ENCODE measurements at places on chromosomes 5 and 9.

- no peak for DNase-seq
Observed at GRCh38 chr5:180120237-180121101, 48.9 kb upstream of the RNF130 start.

DNA sequence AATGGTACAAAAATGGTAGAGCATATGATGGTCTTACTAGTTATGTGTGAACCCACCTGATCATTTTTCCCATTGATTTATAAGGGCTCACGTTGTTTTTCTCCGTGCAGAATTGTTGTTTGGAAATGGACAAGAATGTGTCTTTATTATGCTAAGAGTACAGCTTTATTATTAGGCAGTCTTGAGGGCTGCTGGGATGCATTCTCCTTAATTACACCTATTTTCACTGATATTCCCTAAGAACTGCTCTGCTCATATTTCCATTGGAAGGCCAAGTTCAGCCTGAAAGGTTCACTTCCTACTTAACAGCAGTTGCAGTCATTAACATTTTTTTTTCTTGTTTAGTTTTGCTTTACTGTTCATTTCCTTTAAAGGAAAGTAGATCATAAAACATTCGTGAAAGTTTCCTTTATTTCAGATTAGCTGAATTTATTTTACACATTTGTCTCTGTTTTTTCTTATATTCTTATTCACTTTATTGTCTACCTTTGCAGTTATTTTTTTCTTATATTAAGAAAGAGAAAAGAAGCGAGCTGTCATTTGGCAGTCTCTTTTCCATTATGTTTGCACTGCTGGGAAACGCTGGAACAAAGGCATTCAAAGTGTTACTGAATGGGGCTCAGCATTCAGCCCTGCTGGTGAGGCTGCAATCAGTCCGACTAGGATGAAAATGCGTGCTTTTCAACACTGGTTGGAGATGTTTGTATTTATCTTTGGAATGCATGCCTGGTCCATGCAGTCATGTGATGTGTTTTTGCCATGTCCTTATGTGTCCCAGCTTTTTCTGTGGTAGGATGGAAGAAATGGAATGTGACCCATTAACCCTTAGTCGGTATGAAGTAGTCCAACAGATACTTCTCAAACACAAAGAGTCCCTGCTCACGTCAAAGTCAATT, 602.7 kb upstream of the ZNF608 start:
- no peak for DNase-seq

GRCh38 chr9:27487128-27487640, 36.9 kb upstream of the IFNK start:
- no peak for DNase-seq

DNA sequence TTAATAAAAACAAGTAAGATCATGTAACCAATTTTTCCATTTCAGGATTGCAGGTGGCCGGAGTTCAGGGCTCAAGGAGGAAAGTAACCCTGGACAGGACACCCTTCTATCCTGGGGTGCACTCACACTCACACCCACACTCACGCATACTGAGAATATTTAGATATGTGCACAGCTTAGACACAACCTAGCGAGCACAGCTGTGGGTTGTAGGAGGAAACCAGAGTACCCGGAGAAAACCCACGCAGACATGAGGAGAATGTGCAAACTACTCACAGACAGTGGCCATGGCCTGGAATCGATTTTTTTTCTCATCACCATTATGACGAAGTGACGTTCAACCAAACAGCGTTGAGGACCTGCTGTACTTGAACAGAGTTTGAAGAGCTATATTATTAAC, 4.5 kb upstream of the EFNA5 start:
- no peak for DNase-seq

DNA sequence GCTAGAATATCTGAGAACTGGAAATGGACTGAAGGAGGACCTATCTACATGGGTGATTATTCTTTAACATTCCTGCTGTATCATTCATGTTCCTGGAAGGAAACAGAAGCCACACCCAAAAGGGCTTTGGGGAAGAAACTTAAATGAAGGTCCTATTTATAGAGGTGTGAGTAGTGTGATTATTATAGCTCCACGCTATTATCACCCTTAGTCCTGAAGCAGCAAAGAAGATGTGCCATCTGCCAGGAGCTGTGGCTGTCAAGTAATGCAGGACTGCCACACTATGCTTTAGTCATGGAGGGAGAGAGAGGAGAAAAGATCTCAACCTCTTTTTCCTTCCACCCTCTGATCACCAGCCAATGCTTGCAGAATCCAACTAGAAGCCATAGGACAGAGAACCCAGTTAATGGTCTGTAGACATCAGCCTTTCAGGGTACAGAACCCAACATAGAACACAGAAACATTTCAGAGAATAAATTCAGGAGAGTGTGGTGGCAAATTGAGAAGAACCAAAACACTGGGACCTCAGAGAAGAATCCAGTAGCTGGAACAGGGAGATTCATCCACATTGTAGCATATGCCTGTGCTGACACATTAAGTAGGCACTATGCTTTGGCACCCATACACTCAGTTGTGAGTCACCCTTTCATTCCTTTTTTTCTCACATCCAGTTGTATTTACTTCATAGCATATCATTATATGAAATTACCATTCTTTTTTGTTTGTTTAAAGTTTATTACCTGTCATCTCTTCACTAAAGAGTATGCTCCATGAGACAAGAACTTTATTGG, 21.0 kb upstream of the RNF180 start:
- no peak for DNase-seq

- no peak for DNase-seq
Observed at GRCh38 chr5:174335682-174336364, 290.3 kb downstream of the NSG2 start.

- DNase-seq = no peak
Observed at GRCh38 chr9:110777876-110778215, 109.3 kb downstream of the MUSK start.

DNA sequence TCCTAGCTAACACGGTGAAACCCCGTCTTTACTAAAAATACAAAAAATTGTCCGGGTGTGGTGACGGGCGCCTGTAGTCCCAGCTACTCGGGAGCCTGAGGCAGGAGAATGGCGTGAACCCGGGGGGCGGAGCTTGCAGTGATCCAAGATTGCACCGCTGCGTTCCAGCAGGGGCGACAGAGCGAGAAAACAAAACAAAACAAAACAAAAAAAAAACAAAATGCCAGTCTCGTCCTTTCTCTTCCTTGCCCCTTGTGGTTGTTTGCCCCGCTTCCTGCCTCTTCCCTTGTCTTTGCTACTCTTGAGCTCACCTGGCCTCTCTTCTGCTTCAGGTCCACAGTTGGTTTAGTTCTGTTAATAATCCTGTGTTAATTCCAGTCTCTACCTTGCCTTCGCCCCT, 22.5 kb downstream of the PRDM6 start:
- DNase-seq = no peak

- DNase-seq = no peak
Observed at GRCh38 chr5:96008987-96009647, 47.5 kb upstream of the ELL2 start.

GRCh38 chr5:83721953-83722901, 1.6 kb upstream of the HAPLN1 start:
- DNase-seq = no peak

DNA sequence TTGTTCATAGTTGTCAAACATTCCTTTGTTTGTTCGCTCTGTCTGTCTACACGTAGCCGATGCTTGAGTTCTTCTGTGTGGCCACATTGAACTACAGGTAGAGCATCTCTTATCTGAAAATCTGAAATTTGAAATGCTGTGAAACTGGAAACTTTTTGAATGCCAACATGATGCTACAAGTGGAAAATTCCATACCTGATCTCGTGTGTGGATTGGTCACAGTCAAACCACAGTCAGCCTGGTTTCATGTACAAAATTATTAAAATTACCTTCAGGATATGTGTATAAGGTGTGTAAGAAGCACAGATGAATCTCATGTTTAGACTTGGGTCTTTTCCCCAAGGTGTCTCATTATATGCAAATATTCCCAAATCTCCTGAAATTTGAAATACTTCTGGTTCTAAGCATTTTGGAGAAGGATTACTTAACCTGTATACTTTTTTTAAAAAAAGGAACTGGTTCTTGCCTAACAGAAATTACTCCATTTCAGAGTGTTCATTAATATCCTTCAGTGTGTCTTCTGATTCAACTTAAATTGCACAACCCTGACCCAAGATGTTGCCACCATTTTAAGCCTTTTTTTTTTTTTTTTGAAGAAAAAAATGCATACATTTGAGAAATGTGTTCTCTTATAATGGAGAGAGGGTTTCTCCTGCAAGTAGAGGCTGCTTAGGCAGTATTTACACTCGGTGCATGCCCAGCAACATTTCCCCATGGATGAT, 254.3 kb downstream of the MAST4 start:
- DNase-seq = no peak

DNA sequence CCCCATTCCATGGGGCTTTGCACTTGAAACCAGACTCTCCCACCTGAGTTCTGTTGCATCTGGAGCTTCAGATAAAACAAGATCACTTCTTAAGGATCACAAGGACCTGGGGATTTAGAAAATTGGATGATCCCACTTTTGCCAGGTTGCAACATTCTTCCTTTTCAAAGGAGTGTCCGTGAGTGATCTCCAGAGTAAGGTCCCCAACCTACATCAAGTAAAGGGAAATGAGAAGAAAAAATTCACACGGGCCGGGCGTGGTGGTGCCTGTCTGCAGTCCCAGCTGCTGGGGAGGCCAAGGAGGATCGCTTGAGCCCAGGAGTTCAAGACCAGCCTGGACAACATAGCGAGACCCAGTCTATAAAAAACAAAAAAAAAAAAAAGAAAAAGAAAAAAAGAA, 41.2 kb upstream of the COL5A1 start:
- DNase-seq = no peak

GRCh38 chr9:127950513-127951289, 13.0 kb upstream of the DPM2 start:
- DNase-seq = no peak

DNA sequence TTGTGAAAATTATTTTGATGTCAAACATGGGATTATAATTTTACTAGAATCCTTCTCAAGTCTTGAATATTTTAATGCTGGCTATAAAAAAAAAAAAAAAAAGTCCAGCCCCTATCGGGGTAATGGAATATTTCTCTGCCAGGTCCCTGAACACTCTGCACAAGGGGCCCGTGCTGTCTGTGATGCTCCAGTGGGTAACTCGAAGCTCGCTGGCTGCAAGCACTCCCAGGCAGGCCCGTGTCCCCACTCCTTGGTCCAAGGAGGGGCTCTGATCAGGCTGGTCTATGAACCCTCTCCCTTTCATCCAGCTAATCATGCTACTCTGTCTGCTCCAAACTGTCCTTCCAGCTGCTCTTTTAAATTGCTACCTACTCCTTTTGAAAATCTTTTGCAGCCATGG, 180.8 kb downstream of the GAPVD1 start:
- no peak for DNase-seq

DNA sequence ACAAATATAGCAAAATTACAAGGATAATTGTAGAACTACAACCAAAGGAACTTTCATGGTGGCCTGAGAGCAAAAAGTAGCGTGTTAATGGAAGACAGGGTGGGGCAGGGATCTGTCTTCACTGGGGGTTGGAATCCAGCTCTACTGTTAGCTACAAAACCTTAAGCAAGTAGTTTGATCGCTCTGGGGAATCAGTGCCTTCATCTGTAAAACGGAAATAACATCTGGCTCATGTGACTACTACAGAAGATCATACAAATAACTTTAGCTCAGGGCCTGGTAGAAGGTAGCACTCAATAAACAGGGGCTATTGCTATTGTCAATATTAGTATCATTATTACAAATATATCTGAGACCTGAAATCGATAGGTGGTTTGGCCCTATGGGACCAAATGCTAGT, 40.4 kb downstream of the ZNF608 start:
- no peak for DNase-seq

GRCh38 chr9:113343732-113344231, 3.7 kb upstream of the WDR31 start:
- DNase-seq = no peak

DNA sequence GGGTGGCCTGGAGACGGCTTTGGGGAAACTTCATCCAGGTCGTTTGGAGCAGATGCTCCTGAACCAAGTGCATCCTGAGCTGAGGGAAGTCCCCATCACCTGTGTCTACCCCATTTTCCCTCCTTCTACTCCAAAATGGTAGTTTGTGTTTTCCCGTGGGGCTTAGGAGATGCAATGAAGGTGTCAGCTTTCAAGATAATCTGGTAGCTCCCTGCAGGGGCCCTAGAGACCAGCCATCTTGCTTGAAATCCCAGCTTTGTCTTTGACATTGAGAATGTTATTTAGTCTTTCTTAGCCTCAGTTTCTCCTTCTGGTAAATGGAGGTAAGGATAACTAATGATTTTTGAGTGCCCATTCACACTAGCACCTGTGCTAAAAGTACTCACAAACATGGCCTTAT, 77.4 kb downstream of the WWC1 start:
- no peak for DNase-seq

DNA sequence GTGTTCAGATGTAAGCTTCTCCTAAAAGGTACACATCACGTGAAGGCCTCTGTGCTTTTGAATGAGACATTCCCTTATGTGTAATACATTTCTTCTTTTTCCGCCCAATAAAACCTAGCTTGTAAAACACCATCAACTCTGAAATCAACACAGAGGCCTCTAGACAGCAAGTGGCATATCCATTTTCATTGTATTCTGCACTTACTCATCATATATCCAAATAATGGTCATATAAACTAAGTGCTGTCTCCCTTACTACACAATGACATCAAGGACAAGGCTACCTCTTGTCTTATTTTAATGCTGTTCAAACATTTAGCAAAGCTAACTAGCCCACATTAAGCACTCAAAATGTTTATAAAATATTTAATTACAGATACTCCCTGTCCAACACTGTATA, 108.5 kb downstream of the ELAVL2 start:
- no peak for DNase-seq

Measured in stimulated activated CD4-positive, alpha-beta T cell treated with anti-CD3 and anti-CD28 coated beads, TNF-alpha, amount 100 ng/mL, for 48 hours (primary cell).